ENCODE measurements at places on chromosomes 11 and 22. TPM values are rescaled to one million over a fixed set of nuclear protein-coding genes. Genes with fewer than 3 reads are reported as not detected.

SERPING1 gene
- total RNA-seq: 50.2 TPM

MTFP1 gene
- 78.7 TPM for total RNA-seq

ATM gene
- total RNA-seq: 49.5 TPM

TSPAN18 gene
- 44.7 TPM for total RNA-seq

OR51E1 gene
- total RNA-seq: not detected

SMIM35 gene
- total RNA-seq: not detected

MS4A4A gene
- not detected for total RNA-seq

TTLL12 gene
- 134 TPM for total RNA-seq

SERHL2 gene
- 0.37 TPM for total RNA-seq

TRIM6 gene
- total RNA-seq: 30.2 TPM

SLC39A13 gene
- 35.1 TPM for total RNA-seq

GRCh38 chr11:18071098-18071705 is 25.1 kb upstream of the TPH1 start:
- DNase-seq: no peak

- peak; percentile 45 for DNase-seq
These were observed 68.3 kb downstream of the PLEKHA7 start for GRCh38 chr11:16945671-16946469.

GRCh38 chr11:34454308-34455032 is 15.7 kb downstream of the CAT start:
- DNase-seq: no peak

GRCh38 chr11:4848908-4849532 is at the start of gene OR51S1:
Gene OR51S1, minus strand, starts transcription at chr11:4849208. Its CDS starts 0 bp downstream, at chr11:4849208.
- no peak for DNase-seq

GRCh38 chr22:45848904-45849303 is 128.1 kb downstream of the WNT7B start:
- no peak for DNase-seq

- no peak for DNase-seq
These were observed 353.7 kb downstream of the INSC start for GRCh38 chr11:15468466-15468865.

GRCh38 chr11:18618342-18619025 is 15.7 kb downstream of the SPTY2D1 start:
- DNase-seq: no peak

DNA sequence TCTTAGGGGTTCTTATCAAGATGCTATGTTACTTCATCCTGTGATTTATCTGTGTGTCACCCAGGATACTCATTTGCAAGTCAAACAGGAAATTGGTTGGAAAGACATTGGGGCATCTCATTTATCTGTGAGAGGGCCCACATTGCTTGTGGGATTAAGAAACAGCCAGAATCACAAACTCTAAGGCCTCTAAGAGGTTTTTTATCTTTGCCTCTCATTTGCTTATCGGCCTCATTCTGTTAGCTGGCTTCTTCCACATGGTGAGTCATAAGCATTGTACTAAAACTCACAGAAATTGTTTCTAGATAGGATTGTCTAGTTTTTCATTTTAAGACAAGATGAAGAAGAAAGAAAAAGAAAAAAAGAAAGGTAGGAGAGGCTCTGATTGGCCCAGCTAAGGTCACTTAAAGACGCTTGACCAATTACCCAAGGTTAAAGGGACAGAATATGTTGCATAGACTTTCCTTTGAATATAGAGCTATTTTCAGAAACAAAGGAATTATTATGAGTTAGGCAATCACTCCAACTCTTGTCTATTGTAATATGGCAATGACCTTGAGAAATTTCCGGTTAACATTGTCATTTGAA is 121.9 kb downstream of the ARHGAP42 start:
- DNase-seq: no peak

- no peak for DNase-seq
These were observed 51.4 kb upstream of the CEP126 start for GRCh38 chr11:101863361-101863760.

DNA sequence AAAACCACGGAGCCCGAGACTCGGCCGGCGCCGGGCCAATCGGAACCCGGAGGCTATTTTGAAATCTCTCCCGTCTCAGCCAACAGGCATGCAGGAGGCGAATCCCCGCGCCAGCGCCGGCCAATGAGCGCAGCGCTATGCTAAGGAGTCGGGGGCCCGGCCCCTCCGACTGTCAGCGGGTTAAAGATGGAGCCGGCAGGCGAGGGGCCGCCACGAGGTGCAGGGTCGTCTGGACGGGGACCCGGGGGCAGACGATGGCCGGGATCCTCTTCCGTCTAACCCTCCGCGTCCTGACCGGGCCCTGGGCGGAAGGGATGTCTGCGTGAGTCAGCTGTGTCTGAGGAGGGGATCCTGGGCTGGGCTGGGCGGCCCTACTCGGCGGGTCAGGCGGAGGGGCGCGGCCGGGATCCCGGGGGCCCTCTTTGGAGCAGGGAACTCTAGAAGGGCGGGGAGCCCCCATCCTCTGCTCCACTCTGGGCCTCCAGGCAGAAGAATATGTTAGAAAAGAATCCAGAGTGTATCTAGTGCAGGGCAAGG is 10.0 kb downstream of the SDF2L1 start:
- peak; percentile 95 for DNase-seq

- no peak for DNase-seq
These were observed 260.6 kb downstream of the ETS1 start for GRCh38 chr11:128326791-128327190.

DNA sequence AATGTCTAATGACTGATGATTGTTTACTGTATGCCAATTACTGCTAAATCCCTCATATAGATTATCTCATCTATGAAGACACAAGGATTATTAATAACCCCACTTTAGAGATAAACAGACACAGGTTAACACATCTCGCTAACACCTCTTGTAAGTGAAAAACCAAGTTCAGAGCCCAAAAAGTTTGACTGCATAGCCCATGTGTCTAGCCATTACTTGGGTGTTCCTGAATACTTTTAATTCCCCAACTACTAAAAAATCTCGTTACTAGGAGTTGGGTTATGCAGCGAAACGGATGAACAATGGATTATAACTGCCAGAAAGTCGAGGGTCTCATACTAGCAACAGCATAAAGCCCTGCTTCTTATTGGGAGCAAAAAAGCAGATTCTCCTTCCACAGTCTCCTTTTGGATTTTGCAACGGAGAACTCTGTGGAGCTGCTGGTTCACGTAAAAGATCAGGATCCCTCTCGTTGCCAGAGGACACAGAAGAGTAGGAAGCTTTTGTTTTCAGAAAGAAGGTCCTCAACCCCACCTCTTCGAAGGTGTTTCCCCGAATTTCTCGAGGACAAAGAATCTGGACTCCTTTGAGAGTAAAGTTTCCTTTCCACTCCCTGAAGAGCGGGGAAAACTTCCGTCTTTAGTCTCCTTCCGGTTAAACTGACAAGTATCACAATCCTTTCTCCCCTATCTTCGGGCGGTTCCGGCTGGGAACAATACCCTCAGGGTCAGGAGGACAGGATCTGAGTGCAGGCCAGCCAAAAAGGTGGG is 979 bp downstream of the ZBED5 start:
- DNase-seq: no peak

- DNase-seq: no peak
These were observed 34.8 kb downstream of the SLC22A9 start for GRCh38 chr11:63404161-63404935.

DNA sequence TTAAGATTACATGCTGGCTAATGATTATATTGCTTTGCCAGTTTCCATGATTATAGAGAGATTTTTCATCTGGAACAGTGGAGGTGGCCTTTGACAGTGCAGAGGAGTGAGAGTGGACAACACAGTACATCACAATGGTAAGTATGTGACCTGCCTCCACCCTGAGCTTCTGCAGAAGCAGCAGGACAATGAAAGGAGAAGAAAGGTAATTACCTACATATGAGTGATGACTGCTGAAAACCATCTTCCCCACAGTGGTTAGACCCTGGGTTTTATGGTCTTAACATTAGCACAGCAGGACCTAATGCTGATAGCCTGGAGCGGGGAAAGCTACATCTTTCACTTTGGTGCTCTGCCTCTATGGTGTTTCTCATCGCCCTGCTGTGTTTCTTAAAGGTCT is 454.7 kb upstream of the DDI1 start:
- no peak for DNase-seq

DNA sequence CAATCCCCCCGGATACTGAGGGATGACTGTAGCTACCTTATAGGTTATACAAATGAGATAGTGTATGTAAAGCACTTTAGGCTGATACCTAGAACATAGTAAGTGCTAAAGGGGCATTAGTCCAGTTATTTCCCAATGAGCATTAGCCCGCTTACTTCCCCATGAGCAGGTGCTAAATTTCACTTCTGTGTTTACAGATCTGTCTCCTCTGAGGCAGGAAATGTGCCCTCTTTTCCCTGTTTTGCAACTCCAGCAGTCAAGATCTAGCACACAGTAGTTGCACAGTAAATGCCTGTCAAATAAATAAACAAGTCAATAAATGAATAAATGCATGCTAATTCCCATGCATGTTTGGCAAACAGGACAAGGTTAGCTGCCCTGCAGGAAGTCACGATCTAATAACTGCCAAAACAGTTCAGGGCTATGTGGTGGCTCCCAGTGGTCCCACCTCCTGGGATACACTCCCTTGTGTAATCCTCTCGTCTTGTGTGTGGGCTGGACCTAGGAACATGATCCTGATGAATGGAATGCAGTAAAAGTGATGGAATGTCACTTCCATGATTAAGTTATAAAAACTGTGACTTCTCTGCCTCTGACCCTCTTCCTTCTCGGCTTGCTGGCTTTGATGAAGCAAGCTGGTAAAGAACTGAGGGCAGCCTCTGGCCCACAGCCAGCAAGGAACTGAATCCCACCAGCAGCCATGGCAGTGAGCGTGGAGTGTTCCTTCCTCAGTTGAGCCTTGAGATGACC is 459.0 kb downstream of the SOX6 start:
- no peak for DNase-seq

GRCh38 chr11:2864901-2865300 is 20.7 kb downstream of the CDKN1C start:
- no peak for DNase-seq

GRCh38 chr11:109849946-109850345 is 243.2 kb upstream of the ZC3H12C start:
- no peak for DNase-seq

DNA sequence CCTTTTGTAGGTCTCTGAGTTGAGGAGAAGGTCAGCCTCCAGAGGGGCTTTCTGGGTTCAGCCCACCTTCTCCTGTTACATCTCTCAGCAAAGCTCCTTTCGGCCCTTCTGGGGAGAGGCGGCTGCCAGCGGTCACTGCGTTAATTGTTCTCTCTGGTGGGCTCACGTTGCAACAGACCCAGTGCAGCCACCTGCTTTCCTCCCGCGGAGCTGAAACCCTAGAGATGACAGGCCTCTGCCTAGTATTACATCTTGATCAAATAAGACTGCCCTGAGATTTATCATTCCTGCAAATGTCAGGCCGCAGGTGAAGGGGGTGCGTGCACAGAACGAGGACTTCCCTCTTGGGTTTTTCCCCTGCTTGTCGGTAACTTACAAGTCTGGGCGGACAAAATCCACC is 43.2 kb upstream of the CREB3L1 start:
- DNase-seq: no peak

DNA sequence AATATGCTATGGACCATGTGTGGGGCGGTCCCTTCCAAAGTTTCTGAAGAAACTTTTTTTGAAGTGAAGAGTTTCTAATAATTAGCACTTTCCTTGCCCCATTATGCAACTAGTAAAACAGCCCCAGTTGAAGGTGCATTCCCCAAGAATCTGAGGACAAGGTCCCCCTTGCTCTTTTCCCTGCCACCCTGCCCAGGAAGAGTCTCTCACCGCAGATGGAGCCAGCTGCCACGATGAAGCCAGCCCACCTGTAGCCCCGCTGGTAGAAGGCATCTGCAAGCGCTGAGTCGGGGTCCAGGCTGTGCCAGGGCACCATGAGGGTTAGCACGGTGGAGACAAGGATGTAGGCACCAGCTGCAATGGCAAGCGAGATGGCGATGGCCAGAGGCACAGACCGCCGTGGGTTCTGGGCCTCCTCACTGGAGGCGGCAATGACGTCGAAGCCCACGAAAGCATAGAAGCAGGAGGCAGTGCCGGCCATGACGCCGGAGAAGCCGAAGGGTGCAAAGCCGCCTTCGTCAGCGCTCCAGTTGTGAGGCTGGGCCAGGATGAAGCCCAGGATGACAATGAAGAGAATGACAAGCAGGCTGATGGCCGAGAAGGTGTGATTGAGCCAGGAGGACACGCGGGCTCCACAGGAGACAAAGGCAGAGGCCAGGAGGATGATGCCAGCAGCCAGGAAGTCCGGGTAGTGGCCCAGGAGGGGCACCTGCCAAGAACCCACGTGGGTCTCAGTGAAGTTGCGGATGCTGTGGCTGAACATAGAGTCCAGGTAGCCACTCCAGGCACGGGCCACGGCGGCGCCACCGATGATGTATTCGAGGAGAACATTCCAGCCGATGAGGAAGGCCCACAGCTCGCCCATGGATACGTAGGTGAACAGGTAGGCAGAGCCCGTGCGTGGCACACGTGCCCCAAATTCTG is 1.5 kb downstream of the SLC7A4 start:
- DNase-seq: no peak

- DNase-seq: no peak
These were observed 9.5 kb upstream of the CREB3L1 start for GRCh38 chr11:46267930-46268329.

DNA sequence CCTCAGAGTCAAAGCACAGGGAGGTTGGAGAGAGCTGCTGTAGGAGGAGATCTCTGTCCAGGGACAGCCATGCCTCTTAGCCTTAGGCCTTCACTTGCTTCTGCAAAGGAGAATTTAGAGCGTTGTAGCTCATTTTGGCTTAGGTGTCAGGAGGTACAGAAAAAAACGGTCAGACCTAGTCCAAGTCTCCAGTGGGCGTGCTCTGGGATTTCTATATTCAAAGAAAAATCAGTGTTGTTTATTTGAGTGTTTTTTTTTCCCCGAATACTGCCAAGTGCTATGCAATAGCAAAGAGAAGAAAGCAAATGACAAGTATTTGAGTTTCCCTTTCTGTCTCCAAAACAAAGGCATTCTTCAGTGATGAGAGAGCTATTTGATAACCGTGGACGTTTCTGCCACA is 22.7 kb upstream of the OPCML start:
- DNase-seq: no peak

DNA sequence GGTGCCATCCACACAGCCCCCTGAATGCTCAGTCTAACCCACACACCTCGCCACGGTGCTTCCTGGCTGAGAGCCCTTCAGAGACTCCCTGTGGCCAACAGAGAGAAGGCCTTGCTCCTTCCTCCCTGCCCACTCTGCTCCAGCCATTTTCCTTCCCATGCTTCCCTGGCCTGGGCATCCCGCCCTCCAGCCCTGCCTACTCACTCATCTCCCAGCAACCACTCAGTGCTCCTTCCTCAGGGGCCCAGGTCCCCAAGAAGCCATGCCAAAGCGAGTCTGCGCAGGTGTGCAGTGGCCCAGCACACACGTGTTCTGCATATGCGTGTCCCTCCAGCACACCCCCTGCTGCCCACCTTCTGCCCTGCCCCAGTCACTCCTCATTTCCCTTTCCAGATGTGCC is 56.4 kb downstream of the NECTIN1 start:
- no peak for DNase-seq

DNA sequence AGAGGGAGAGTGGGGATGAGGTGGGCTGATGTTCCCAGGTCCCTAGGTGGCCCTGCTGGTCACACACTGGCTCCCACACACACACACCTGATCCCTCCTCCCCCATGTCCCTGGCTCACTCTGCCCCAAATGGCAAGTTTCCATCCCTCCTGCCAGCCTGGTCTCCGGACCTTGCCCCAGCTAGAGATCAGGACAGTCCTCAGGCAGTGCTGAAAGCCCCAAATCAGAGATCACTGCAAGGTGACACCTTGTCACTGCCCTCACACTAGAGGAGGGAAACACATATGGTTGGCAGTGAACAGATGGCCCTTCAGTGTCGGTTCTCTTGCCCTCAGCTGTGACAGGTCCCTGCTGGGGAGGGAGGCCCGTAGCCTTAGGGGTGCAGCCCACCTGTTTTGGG is 7.6 kb downstream of the TMPRSS5 start:
- no peak for DNase-seq

- no peak for DNase-seq
These were observed 154.0 kb upstream of the TENM4 start for GRCh38 chr11:79594834-79595233.
